ENCODE measurements at places on chromosomes 4 and X.

GRCh38 chr4:71550220-71551165, 211.7 kb downstream of the SLC4A4 start:
- no peak for DNase-seq

- no peak for DNase-seq
These were observed 144.7 kb downstream of the FAM47A start for GRCh38 chrX:33987458-33987857.

DNA sequence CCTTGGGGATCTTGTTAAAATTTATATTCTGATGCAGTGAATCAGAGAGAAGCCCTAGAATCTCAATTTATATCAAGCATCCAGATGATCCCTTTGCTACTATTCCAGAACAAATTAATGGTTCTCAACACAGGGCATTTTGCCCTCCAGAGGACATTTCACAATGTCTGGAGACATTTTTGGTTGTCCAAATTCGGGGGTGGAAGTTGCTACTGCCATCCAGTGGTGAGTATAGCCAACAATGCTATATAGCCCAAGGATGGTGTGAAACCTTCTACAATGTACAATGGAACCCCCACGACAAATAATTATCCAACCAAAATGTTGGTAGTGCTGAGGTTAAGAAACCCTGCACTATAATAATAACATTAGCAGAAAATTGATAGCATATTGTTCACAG, 2440.0 kb downstream of the PCDH7 start:
- DNase-seq = no peak

GRCh38 chr4:165440415-165441158, 61.8 kb downstream of the CPE start:
- DNase-seq = no peak

GRCh38 chrX:109880629-109881028, 122.3 kb upstream of the TMEM164 start:
- DNase-seq = no peak

- no peak for DNase-seq
These were observed 79.4 kb downstream of the FTHL17 start for GRCh38 chrX:30992381-30992904.

DNA sequence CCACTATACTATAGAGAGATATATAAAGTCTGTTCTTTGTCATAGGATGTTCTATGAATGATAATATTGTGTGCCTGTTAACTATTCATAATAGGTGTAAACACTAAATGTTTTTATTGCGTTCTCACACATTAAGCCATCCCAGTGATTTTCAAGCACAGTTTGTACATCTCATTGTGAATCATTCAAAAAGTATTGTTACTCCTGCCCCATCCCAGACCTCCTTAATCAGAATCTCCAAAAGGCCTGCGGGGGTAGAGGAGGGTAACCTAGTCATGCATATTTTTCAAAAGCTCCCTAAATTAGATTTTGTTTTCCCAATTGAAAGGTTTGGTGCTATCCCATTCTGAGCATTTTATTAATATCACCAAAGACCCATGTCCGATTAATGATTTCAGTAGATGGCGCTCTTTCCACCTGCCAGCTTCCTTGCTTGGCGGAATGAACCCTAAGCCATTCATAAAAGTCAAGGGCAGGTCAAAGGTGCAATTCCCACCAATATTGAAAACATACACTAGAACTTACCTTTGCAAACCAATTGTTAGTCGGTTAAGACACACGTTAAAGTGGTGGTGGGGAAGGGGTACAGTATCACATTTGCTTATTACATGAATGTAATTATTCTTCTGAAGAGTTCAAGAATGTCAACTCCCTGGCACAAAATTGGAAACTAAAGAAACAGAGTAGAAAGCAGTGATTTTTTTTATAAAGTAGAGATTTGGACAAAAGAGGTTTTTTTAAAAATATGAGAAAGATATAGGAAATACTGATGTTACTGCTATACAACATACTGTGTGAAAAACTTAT, 5.8 kb upstream of the TET2 start:
- DNase-seq = no peak

DNA sequence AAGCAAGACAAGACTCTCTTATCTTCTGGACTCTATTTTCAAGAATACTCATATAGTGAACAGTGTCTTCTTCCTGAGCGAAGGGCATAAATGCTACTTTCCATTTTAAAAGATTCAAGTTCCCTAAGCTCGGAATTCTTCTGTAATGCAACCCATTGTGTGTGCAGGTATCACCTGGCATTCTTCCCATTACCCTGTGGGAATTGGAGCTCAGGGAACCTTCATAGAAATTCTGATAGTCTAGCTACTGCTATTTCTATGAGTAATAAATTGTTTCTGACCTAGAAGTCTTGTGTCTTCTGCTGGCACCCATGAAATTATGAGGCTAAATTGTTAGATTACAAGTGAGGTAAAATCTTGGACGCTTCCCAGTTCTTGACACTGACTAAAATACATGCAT, 324.1 kb upstream of the DIPK2B start:
- no peak for DNase-seq

- no peak for DNase-seq
These were observed 20.4 kb downstream of the FAM184B start for GRCh38 chr4:17761062-17761461.
